ENCODE measurements at places on chromosomes 13 and 19.

- peak; percentile 89 for DNase-seq
Measured at GRCh38 chr19:13002166-13002898, 7.1 kb downstream of the NFIX start.

GRCh38 chr19:31641591-31641990 is 292.4 kb upstream of the TSHZ3 start:
- DNase-seq: no peak

DNA sequence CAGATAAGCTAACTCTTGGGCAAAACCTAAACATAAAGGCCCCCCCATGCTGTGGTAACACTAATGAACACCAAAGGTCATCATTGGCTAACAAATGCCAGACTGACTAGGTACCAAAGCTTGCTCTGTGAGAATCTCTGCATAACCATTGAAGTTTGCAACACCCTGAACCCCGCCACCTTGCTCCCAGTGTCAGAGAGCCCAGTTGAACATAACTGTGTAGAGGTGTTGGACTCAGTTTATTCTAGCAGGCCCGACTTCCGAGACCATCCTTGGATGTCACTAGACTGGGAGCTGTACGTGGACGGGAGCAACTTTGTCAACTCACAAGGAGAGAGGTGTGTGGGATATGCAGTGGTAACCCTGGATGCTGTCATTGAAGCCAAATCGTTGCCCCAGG is 602.2 kb downstream of the UQCRFS1 start:
- no peak for DNase-seq

- DNase-seq: no peak
Measured at GRCh38 chr19:339262-339887, 5.2 kb downstream of the MIER2 start.

- DNase-seq: no peak
Measured at GRCh38 chr13:27775943-27776342, 16.3 kb upstream of the GSX1 start.

DNA sequence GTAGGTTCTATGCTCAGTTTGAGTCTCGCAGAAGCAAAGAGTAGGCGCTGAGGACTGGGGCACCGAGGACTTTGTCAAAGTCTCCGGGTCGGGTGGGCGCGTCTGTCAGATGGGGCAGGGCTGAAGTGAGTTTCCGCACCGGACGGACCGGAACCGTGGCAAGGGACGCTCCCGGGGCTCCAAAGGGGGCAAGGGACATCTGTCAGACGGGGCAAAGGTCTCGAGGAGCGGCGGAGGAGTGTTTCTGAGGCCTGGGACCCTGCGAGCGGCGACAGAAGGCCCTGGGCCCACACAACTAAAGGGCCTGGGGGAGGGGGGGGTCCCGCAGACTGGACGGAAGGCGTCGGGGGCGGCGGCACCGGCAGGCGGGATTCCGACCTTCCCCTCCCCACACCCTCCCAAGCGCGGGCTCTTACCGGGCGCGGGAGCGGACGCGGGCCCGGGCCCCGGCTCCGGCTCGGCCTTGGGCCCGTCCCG is 13.3 kb upstream of the AKAP8L start:
- no peak for DNase-seq

GRCh38 chr19:38685666-38686529 is 38.4 kb downstream of the ACTN4 start:
- no peak for DNase-seq

GRCh38 chr13:48156466-48156865 is 61.6 kb upstream of the MED4 start:
- no peak for DNase-seq

Measured in posterior cingulate gyrus (tissue), 11 donors.